ENCODE measurements at places on chromosomes 3 and 15. TPM values are rescaled to one million over a fixed set of nuclear protein-coding genes. Genes with fewer than 3 reads are reported as not detected.
A peak's percentile ranks its signal among the peaks of the same experiment; 100 is the strongest.

DNA sequence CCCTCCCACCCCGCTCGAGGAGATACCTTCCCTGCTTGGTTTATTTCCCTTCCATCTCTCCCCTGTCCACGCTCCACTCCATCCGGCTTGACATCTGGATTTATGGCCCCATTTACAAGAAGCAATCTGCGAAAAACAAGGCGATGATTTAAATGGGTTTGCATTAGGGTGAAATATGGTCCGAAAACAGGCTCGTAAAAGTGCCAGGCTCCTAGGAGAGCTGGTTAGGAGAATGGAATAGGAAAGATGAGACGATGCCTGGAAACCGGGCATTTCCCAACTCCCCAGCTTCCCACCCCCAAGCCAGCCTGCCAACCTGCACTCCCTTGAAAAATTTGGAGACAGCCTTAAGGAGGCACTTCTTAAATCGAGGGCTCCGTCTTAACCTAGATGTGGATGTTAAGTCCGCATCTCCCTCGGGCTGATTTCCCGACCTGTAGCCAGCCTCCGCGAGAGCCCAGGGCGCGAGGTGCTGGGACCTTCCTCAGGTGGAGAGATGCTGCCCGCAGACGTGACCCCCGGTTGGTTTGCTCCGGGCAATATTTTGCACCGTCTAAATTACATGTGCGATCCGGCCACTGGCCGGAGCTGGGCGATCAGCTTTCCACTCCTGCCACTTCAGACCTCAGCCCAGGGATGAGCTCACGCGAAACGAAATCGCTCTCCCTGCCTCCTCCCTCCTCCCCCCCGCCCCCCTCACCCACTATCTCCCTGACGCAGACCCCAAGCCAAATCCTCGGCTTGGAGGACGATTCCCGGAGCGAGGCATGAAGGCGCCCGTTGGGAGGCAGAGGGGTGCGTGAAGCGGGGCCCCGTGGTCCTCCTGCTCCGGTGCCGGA, 1.3 kb downstream of the GRM7 start:
- no peak overlapping the region for H3K27ac ChIP-seq
- H3K36me3 ChIP-seq: no peaks in the 10 kb centered on the region
- DNase-seq: no peak
- peaks cover 5% of the 10 kb centered on the region for H3K27me3 ChIP-seq
- H3K4me3 ChIP-seq: no peak overlapping the region

DNA sequence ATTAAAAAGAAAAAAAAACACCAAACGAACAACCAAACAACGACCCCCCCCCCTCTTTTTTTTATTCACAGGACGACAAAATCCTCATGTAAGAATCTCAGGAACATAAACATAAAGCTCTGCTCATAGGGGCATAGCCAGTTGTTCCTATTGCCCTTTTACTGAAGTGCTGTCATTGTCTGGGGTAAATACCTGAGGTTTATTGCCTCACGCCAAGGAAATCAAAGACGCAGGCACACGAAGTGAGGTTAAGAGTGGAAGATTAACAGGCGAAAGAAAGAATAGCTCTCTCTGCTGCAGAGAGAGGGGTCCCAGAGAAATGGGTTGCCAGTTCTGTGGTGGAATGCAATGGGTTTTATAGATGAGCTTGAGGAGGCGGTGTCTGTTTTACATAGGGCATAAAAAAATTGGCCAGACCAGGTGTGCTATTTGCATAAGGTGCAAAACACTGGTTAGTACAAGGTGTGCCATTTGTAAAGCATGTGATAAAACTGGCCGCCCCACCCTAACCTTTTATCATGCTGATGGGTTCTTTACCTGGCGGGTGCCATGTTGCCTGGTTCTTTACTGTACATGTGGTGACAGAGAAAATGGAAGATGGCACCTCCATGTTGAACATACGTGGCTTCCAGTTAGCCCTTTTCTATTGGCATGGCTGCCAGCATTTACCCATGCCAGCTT, 257.6 kb upstream of the ZPLD1 start:
- no peak overlapping the region for H3K27ac ChIP-seq
- DNase-seq: no peak
- peaks cover 24% of the 10 kb centered on the region for H3K4me1 ChIP-seq
- no peaks in the 10 kb centered on the region for H3K27me3 ChIP-seq
- no peak overlapping the region for H3K4me3 ChIP-seq

- H3K27me3 ChIP-seq: no peaks in the 10 kb centered on the region
- no peak overlapping the region for H3K4me3 ChIP-seq
- no peak for DNase-seq
- H3K27ac ChIP-seq: no peak overlapping the region
These were observed 2.1 kb downstream of the FAM240A start for GRCh38 chr3:46614431-46614830.

DNA sequence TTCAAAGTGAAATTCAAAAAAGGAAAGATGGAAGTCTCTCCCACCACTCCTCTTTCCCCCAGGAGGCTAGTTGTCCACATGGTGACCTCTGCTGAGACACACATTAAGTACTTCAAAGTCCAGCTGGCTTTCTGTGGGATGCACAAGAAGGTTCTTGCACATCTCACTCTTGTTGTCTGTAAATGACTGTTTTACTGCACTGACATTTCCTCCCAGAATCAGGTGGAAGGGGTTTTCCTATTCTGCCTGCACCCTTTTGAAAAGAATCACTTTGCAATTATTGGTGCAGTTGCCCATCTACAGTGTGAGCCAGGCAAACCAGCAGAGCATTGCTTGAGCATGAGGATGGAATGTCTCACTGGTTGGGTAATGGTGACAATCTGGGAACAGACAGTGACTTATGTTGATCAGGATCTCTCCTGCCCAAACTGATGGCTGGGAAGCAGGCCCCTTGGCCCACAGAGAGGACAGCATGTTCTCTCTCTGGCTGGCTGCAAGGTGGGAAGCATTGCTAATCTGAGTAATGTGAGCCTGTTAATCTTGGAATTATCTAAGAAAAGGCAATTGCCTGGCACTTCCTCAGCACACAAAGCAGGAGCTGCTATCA, 347.7 kb upstream of the SATB1 start:
- no peak for DNase-seq
- H3K27ac ChIP-seq: no peak overlapping the region
- H3K4me1 ChIP-seq: no peaks in the 10 kb centered on the region

DNA sequence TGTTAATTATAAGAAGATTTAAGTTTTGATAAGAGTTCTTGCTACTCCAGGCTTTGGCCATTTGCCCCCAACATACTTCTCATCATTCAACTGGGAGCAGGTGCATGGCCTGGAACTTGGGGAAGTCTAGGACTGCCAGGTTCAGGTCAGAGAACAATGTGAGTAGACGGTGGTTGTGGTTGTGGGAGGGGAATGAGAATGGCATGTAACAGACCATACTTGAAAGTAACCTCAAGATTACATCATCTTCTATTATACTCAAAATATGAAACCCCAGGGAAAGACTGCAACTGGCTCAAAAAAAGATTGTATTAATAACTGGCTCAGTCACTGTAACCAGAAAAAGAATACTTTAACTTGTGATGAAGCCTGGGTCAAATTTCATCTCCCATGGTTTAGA, 364.9 kb upstream of the DPPA4 start:
- H3K27me3 ChIP-seq: no peaks in the 10 kb centered on the region
- H3K4me3 ChIP-seq: no peak overlapping the region
- no peaks in the 10 kb centered on the region for H3K4me1 ChIP-seq

Gene ZKSCAN7
- total RNA-seq: 4.4 TPM

- no peak overlapping the region for H3K4me3 ChIP-seq
- no peak overlapping the region for H3K27ac ChIP-seq
- no peaks in the 10 kb centered on the region for H3K4me1 ChIP-seq
- H3K36me3 ChIP-seq: no peaks in the 10 kb centered on the region
These were observed 144.2 kb upstream of the ARHGEF26 start for GRCh38 chr3:153976891-153977554.

- peak; percentile 63 for DNase-seq
- peak overlapping the region; percentile 38 for H3K27ac ChIP-seq
These were observed 694 bp downstream of the ABTB1 start for GRCh38 chr3:127673191-127674100.

GRCh38 chr15:96336596-96337364, 6.3 kb downstream of the NR2F2 start:
- no peaks in the 10 kb centered on the region for H3K36me3 ChIP-seq
- no peaks in the 10 kb centered on the region for H3K27me3 ChIP-seq
- H3K4me1 ChIP-seq: peaks cover 5% of the 10 kb centered on the region
- no peak for DNase-seq

Gene SGO1
- 0.42 TPM for total RNA-seq

GRCh38 chr15:26103002-26103404, 239.9 kb upstream of the ATP10A start:
- no peaks in the 10 kb centered on the region for H3K27me3 ChIP-seq
- no peak overlapping the region for H3K4me3 ChIP-seq
- no peak overlapping the region for H3K27ac ChIP-seq

Gene LRRC31
- 2.7 TPM for total RNA-seq

Gene CFAP100
- total RNA-seq: not detected

Gene RTP1
- total RNA-seq: not detected

Gene IQCH
- 1.6 TPM for total RNA-seq

DNA sequence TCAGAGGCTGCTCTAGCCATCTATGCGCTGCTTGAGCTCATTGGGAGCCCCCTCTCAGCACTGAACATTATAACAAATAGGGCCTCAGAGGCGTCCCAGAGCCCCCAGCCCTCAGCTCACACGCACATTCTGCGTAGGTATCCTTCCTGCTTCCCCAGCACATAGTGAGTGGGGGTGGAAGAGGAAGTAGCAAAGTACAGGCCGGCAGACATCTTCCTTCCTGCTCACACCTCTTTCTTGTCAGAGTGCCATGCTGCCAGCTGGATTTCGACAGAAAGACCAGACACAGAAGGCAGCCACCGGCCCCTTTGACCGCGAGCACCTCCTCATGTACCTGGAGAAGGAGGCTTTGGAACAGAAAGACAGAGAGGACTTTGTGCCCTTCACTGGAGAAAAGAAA, 16.6 kb downstream of the TMOD2 start:
- H3K27ac ChIP-seq: no peak overlapping the region
- no peaks in the 10 kb centered on the region for H3K4me1 ChIP-seq
- H3K36me3 ChIP-seq: no peaks in the 10 kb centered on the region
- no peak overlapping the region for H3K4me3 ChIP-seq

- H3K4me1 ChIP-seq: no peaks in the 10 kb centered on the region
- no peak overlapping the region for H3K27ac ChIP-seq
- no peaks in the 10 kb centered on the region for H3K27me3 ChIP-seq
- H3K36me3 ChIP-seq: no peaks in the 10 kb centered on the region
These were observed 170.3 kb upstream of the CGNL1 start for GRCh38 chr15:57205996-57206395.

Gene CASR
- total RNA-seq: 0.17 TPM

Gene KIF15
- 15.9 TPM for total RNA-seq

- H3K36me3 ChIP-seq: no peaks in the 10 kb centered on the region
- H3K4me3 ChIP-seq: no peak overlapping the region
- no peaks in the 10 kb centered on the region for H3K27me3 ChIP-seq
These were observed 251.0 kb upstream of the TLE3 start for GRCh38 chr15:70348581-70349344.

Gene HHLA2
- not detected for total RNA-seq

Gene SCG5
- total RNA-seq: 7.5 TPM

Gene CLRN1
- not detected for total RNA-seq

DNA sequence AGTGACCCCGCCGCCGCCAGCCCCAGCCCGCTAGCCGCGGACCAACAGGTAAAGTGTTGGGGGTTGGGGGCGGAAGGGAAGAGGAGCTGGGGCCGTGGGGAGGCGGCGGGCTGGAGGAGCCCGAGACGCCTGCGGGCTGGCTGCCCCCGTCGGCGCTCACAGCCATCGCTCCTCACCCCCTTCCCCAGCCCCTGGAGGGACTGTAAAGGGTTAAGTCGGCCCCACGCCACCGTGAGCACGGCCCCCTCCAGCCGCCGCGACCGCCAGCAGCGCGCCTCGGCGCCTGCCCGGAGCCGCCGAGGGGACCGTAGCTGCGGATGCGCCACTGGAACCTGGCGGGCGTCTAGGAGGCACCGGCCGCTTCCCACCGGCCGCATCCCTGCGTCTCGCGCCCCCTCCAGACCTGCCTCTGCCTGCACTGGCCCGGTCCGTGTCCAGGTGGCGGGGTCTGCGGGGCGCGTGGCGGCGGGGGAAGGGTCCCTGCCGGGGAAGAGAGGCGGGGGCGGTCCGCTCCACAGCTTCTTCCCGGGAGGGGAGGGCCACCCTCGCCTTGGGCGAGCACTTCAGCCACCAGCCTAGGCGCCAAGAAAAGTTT, 522 bp downstream of the MED12L start:
- peak overlapping the region; percentile 74 for H3K4me3 ChIP-seq
- peak; percentile 35 for DNase-seq
- H3K36me3 ChIP-seq: no peaks in the 10 kb centered on the region

- no peaks in the 10 kb centered on the region for H3K36me3 ChIP-seq
- H3K4me3 ChIP-seq: no peak overlapping the region
- no peak overlapping the region for H3K27ac ChIP-seq
These were observed 16.9 kb upstream of the CLDN1 start for GRCh38 chr3:190339130-190339529.

DNA sequence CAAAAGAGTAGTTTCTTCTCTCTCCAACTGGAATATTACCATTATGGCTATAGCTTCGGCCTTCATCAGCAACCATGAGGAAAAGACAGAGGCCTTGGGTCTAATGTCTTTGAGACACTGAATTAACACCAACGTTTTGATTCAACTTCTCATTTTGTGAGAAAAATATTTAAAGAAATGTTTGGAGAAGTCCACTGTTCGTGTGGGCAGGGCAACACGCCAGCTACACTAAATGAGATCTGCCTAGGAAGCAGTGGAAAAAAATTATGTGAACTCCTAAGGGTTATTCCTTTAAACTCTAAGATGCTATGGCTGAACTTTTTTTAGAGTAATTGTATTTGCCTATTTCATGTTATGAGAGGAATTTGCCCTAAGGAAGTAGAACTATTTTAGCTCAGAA, 41.8 kb downstream of the NCEH1 start:
- no peak overlapping the region for H3K4me3 ChIP-seq
- H3K4me1 ChIP-seq: peaks cover 2% of the 10 kb centered on the region
- no peak overlapping the region for H3K27ac ChIP-seq

GRCh38 chr15:40085266-40085665, 23.4 kb downstream of the BMF start:
- no peak overlapping the region for H3K27ac ChIP-seq
- DNase-seq: no peak
- H3K4me1 ChIP-seq: peaks cover 18% of the 10 kb centered on the region

DNA sequence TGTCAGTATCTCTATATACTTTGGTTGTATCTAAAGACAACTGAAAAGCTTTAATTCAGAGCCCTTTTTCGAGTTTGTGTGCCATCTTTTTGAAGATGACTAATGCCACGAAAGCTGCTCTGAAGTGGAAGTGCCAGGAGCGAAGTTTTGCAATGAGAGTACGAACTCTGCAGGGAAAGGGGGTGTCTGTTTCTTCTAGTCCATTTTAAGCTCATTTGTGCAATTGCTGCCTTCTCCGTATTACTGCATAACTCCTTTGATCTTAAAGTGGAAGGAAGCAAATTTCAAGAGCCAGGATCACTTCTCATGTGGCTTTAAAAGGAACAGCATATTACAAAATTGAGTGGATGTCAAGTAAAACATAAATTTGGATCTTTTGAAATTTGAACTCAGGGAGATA, 245.3 kb downstream of the FEZF2 start:
- DNase-seq: no peak
- H3K36me3 ChIP-seq: no peaks in the 10 kb centered on the region
- no peaks in the 10 kb centered on the region for H3K27me3 ChIP-seq
- no peaks in the 10 kb centered on the region for H3K4me1 ChIP-seq
- H3K4me3 ChIP-seq: no peak overlapping the region

- peaks cover 4% of the 10 kb centered on the region for H3K4me1 ChIP-seq
- H3K27me3 ChIP-seq: no peaks in the 10 kb centered on the region
- no peak overlapping the region for H3K4me3 ChIP-seq
- peak overlapping the region; percentile 80 for H3K27ac ChIP-seq
- DNase-seq: peak; percentile 52
These were observed 9.6 kb downstream of the EMC3 start for GRCh38 chr3:9976721-9977709.

- H3K27me3 ChIP-seq: no peaks in the 10 kb centered on the region
- no peaks in the 10 kb centered on the region for H3K36me3 ChIP-seq
- no peak for DNase-seq
- no peak overlapping the region for H3K27ac ChIP-seq
- no peaks in the 10 kb centered on the region for H3K4me1 ChIP-seq
- H3K4me3 ChIP-seq: no peak overlapping the region
These were observed 30.4 kb upstream of the OR4F6 start for GRCh38 chr15:101772921-101773320.

Gene RPS27L
- total RNA-seq: 9.8 TPM

Data from liver (tissue), 10 donors.